ENCODE measurements at places on chromosomes 5 and 9.

- peak; percentile 64 for DNase-seq
Observed at GRCh38 chr9:134325813-134326723, at the start of gene RXRA. RXRA (plus strand) TSS chr9:134326455; CDS start chr9:134326632, 177 bp downstream.

DNA sequence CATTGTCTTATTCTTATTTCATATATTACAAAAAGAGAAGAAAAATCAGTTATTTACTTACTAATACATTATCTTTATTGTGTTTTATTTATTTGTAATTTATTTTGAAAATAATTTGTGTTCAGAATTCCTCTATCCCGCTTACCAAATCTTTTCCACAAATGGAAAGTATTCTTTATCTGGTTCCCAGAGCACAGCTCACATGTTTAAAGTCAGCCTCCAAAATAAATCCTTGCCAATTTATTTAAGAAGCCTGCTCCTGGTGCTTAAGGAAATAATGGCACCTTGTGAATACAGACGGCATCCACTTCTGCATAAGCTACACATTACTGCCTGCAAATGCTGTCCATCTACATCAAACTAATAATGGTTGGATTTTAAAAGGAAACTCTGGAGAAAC is 435.4 kb downstream of the MTRR start:
- no peak for DNase-seq

- no peak for DNase-seq
Observed at GRCh38 chr5:169647566-169647965, 10.5 kb downstream of the DOCK2 start.

DNA sequence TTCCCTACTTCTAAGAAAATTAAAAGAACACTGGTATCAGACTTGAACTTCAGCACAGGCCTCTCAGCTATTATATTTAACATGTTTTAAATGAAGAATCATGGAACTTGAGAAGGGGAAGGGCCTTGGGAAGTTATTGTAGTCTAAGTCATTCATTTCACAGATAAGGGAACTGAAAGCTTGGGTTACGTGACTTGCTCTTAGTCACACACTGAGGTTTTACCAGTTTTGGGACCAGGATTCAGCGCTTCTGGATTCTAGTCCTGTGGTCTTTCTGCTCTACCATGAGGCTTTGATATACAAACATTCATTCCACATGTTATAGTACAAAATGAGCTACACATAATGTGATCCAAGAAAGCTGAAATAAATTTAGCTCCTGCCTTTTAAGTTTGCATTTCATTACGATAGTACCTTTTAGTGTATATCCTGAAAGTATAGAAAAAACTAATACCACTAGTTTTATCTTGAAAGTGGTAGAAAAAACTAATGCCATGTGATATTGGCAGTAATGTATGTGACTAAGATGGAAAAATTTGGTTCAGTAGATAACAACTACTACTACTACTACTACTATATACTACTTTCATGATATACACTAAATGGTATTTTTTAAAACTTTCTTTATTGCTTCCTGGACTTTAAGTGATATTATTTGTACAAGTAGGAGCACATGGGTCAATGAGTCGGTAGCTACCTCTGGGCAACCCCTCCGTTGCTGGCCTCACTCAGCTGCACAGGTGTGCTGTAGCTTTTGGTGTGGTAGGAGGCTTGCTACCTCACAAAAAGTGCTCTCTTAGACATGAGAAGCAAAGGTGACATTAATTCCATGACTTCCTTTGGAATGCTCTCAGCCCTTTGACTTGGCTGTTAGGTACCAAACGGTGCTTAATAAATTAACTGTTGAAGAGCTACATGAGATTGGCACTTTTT is 40.7 kb downstream of the F2RL2 start:
- no peak for DNase-seq

- no peak for DNase-seq
Observed at GRCh38 chr5:39132792-39133191, 58.6 kb upstream of the RICTOR start.

DNA sequence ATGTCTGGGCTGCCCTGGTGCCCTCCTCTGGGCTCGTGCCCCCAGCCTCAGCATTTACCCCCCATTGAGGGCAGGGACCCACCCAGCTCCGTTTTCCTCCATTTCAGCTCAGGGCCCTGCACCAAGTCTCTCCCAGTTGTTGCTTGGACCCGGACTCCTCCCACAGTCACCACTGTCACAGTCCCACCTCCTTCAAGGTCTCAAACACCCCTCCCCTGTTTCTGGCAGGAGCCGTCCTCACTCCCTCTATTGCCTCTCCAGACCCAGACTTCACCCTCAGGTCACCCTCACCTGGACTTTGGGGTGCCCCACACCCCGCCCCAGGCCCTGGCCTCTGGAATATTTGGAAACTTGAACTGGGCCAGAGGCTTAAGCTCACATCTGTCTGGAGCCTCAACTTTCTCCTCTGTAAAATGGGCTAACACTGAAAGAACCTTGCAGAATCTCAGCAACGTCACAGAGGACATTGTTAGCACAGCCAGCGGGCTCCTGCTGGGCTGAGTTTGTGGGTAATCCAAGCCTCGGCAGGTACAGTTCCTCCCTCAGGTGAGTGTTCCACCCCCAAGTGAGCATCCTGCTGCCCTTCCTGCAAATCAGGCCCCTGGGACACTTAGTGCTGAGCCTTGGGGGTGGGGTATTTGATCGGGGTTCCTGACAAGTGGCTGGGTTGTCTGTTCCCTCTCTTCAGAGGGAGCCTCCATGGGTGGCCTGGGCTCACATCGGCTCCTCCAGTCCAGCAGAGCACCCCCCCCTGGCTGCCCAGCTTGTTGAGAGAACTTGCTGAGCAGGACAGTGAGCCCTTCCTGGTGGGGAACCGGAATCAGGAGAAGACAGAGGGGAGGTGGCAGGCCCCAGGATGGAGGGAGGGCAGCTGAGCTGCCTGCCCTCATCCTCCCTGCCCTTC is 130.1 kb downstream of the C9orf50 start:
- no peak for DNase-seq

- no peak for DNase-seq
Observed at GRCh38 chr5:78429332-78429980, 69.0 kb downstream of the SCAMP1 start.

- DNase-seq = no peak
Observed at GRCh38 chr5:922436-923280, 30.0 kb downstream of the TRIP13 start.

DNA sequence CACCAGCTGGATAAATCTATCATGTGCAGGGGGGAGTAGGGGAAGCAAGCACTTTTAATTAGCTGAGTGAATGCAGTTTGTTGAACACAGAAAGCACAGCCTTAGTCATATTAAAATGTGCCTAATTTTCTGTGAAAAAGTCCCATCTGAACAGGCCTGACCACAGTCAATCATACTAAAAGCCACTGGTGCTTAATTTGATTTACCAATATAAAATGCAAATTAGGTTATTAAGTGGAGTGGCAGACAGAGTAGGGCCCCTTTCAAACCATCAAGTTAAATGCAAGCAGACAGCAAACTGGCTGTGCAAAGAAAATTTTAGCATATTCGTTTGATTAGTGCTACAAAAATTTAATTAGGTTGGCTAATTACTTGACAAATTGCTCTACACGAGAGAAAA is 176.1 kb downstream of the ISL1 start:
- DNase-seq = no peak

DNA sequence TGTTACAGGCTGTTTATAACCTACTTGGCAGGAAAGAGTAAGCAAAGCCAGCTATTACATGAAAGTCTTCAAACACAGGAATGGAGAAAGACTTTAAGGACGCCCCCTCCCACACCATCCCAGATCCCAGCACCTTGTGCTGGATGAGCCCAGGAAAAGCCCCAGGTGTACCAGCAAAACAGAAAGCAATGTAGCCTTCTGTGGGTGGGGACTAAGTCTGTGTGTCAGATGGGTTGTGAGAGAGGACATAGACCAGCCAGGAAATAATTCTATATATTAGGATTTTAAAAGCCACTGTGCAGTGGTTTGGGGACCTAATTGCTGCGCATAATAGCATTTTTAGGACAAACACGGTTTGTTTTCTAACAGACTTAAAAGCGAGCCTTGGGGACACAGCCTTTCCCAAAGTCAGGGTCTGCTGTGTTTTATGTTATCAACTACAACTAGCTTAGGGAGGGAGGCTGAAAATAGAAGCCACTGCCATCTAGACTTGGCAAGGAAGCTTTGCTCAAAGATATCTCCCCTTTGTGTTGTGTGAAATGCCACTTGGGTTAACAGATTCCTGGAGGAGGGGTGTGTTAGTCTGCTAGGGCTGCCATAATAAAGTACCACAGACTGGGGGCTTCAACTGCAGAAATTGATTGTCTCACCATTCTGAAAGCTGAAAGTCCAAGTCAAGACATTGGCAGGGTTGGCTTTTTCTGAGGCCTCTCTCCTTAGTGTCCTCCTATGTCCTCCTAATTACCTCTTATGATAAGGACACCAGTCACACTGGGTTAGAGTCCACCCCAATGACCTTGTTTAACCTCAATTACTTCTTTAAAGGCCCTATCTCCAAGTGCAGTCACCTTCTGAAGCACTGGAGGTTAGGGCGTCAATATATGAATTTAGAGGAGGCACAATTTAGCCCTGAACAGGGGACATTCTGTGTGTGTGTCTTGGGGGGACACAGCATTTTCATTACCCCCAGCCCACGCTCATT is 17.2 kb upstream of the UBE2QL1 start:
- no peak for DNase-seq

DNA sequence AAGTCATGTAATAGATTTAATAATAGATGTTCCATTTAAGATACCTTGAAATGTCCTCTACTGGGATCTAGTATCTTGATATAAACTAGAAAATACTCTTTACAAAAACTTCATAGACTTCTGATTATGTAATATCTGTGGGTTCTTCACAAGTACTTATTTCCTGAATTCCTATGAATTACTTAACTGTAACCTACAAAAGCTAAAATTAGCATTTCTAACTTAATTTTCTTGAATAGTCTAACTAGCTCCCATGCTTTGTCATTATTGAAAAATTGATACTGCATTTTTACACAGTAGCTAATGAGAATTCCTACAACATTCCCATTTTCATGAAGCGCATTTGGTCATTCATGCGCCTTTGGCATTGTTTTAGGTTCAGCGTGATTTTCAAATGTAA is 1828.2 kb downstream of the MAT2B start:
- no peak for DNase-seq

GRCh38 chr5:79256563-79256962 is 20.6 kb downstream of the JMY start:
- DNase-seq = no peak

DNA sequence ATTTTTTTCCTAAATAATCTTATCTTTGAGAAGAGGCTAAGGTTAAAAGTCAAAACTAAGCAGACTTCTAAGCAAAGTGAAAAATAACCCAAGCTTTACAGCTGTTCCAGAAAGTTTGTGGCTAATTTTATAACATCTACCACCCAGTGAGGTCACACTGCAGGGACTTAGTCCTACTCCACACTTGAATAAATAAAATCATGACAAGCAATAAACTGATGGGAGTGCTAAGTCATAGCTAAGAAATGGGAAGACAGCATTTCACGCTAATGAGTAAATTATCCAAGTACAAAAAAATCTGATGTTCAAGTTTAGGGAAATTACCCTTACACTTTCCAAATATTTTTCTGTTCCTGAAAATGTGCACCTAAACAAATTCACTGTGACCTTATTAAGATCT is 47.7 kb downstream of the ZNF608 start:
- no peak for DNase-seq

GRCh38 chr5:14590949-14591348 is 9.4 kb downstream of the OTULINL start:
- DNase-seq = no peak

DNA sequence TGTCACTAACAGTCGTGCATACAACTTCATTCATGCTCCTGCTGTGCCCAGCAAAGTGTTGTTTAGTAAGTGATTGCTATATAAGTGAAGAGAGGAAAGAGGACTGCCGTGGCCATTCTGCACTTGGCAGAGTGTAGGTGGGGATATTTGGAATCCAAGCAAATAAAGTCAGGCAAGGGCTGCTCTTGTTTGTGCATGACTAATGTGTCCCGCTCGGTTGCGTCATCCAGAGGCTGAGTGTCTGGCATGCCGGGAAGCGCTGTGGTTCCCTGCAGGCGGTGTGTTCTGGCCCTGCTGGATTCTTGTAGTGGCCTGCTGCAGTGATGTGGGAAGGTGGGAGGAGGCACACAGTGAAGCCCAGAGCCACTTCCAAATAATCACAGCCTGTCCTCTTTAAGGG is 136.9 kb upstream of the ANKH start:
- no peak for DNase-seq

DNA sequence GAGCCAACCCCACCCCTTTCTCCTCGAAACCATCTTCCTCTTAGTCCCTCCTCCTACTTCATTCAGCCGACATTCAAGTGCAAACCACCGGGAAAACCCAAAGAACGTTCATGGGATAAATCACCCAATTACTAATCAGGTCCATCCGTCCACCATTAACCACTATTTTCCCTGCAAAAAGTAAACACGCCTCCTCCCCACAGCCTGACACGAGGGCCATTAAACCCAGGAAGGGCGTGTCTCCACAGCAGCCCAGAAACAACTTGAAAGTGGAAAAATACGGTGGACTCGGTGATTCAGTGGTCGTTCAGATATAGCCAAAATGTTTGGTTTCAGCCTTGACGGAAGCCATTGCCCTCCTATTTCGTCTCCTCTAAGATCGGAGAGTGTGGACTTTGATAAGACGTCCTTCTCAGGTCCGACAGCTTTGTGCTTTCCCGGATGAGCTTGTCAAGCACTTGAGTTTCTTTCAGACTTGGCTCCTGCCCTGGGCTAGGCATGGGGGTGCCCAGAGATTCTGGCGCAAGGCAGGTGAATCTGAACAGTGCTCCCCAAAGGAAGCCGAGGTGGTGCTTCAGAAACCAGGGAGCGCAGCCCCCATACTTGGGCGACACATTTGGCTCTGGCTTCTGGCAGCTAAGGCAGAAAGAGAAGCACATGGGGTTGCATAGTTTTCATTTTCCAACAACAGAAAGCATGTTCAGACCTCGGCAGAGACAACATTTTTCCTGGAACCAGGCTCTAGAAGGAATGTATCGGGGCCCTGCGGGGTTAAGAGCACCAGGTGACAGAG is 56.6 kb downstream of the SMIM23 start:
- DNase-seq = no peak

- no peak for DNase-seq
Observed at GRCh38 chr9:112380102-112380824, at the start of gene HSDL2. HSDL2 (plus strand) TSS chr9:112380108; CDS start chr9:112380164, 56 bp downstream.

GRCh38 chr9:107650321-107650720 is 160.8 kb upstream of the KLF4 start:
- no peak for DNase-seq

GRCh38 chr5:152177626-152178349 is 227.3 kb downstream of the NMUR2 start:
- DNase-seq = no peak

DNA sequence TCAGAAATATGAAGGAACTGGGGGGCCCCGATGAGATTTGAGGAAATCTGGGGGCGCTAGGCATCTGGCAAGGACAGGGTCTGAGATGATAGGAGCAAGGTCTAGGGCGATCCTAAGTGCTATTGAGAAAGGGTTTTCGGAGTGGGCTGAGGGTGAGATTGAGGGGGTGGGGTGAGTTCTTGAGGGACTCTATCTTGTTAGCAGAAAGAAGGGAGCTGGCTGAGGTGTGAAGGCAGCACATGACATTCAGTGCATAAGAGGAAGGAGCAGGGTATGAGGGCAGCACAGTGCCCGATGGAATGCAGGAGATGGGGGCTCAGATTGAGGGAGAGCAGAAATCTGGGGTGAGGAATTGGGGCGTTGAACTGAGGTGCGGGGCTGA is 640 bp downstream of the TRIM32 start:
- DNase-seq = peak; percentile 68

Measured in posterior cingulate gyrus (tissue), 11 donors.